ENCODE measurements at places on chromosomes 4 and X. TPM values are rescaled to one million over a fixed set of nuclear protein-coding genes. Genes with fewer than 3 reads are reported as not detected.

Gene RIBC1
- 0.42 TPM for total RNA-seq

Gene HEPH
- total RNA-seq: not detected

Gene CRLF2
- total RNA-seq: 0.13 TPM

GRCh38 chrX:2962381-2962780 is 33.2 kb upstream of the ARSD start:
- no peaks in the 10 kb centered on the region for H3K36me3 ChIP-seq
- H3K27ac ChIP-seq: no peak overlapping the region
- peaks cover 6% of the 10 kb centered on the region for H3K27me3 ChIP-seq
- H3K4me1 ChIP-seq: peaks cover 19% of the 10 kb centered on the region
- no peak overlapping the region for H3K4me3 ChIP-seq

- H3K4me3 ChIP-seq: no peak overlapping the region
- H3K27me3 ChIP-seq: peaks cover 1% of the 10 kb centered on the region
- no peak for DNase-seq
- no peaks in the 10 kb centered on the region for H3K4me1 ChIP-seq
These were observed 72.6 kb downstream of the TAF1 start for GRCh38 chrX:71438750-71439149.

- DNase-seq: peak; percentile 16
- peak overlapping the region; percentile 77 for H3K4me3 ChIP-seq
- peaks cover 17% of the 10 kb centered on the region for H3K36me3 ChIP-seq
- H3K27me3 ChIP-seq: no peaks in the 10 kb centered on the region
- peaks cover 40% of the 10 kb centered on the region for H3K4me1 ChIP-seq
- H3K27ac ChIP-seq: peak overlapping the region; percentile 74
These were observed 680.8 kb upstream of the FAM241A start for GRCh38 chr4:111464251-111465045.

GRCh38 chrX:111164728-111165127 is 68.7 kb downstream of the PAK3 start:
- H3K27ac ChIP-seq: no peak overlapping the region
- no peaks in the 10 kb centered on the region for H3K36me3 ChIP-seq
- no peaks in the 10 kb centered on the region for H3K27me3 ChIP-seq
- DNase-seq: no peak
- no peaks in the 10 kb centered on the region for H3K4me1 ChIP-seq

DNA sequence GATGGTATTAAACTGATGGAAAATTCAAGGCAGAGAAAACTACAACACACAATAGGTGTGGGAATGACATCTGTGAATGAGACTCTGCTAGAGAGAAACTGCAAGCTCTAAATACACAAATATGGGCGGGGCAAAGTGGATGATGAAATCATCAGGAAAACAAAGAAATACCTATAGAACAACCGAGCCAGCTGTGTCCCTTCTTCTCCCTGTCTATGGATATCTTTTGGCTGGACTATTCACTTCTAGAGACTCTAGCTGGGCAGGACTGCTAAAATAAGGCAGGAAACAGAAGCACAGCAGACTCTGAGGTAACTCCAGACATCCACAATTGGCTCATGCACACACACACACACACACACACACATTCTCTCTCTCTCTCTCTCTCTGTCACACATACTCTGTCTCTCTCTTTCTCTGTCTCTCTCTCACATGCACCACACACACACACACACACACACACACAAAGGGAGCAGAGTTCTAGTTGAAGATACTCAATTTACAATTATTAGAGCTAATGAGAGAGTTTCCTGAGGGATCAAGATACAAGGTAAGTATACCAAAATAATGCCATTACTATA is 27.2 kb upstream of the EDNRA start:
- H3K27me3 ChIP-seq: no peaks in the 10 kb centered on the region
- H3K27ac ChIP-seq: no peak overlapping the region
- H3K4me1 ChIP-seq: no peaks in the 10 kb centered on the region

GRCh38 chrX:130877892-130878341 is 25.1 kb downstream of the ENOX2 start:
- peaks cover 53% of the 10 kb centered on the region for H3K4me1 ChIP-seq
- H3K27ac ChIP-seq: peak overlapping the region; percentile 64
- H3K4me3 ChIP-seq: no peak overlapping the region
- H3K36me3 ChIP-seq: peaks cover 5% of the 10 kb centered on the region

GRCh38 chrX:115948018-115948923 is 222.3 kb upstream of the AGTR2 start:
- H3K4me3 ChIP-seq: no peak overlapping the region
- no peak overlapping the region for H3K27ac ChIP-seq
- no peaks in the 10 kb centered on the region for H3K27me3 ChIP-seq
- no peaks in the 10 kb centered on the region for H3K4me1 ChIP-seq

GRCh38 chr4:75653845-75654503 is 19.2 kb downstream of the G3BP2 start:
- 0 out of 2 replicates have a peak, but pooled peaks cover 4% of the 10 kb centered on the region for H3K27me3 ChIP-seq
- 0 out of 2 replicates have a peak overlapping the region, but pooled peaks have one; percentile 10 for H3K27ac ChIP-seq
- peak; percentile 48 for DNase-seq

Data from HFFc6 (cell line).